ENCODE measurements at places on chromosomes 7 and 10. TPM values are rescaled to one million over a fixed set of nuclear protein-coding genes. Genes with fewer than 3 reads are reported as not detected.

DNA sequence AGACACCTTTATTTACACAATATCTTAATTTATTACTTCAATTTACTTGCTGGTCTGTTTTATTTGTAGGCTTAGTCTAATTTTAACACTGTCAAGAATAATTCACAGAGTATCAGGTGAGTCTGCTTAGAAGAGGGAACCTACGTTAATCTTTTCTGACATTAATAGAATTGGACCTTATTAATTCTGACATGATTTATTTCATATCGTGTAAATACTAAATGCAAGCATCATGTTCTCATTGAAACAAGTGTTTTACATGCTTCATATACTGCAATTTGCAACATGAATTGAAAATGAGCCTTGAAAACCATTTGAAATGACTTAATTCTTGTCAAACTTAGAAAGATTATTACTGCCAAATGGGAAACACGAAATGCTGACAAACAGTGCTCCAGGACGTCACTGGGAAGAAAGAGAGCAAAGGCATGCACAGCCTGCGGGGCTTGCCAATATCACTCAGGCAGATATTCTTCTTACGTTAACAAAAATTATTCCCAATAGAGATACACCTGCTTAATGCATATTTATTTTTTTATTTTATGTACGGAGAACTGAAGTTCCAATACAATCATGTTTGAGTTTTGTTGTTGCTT lies 282.0 kb upstream of the AKR1E2 start:
- DNase-seq, result no peak
- H3K27ac ChIP-seq, result no peak overlapping the region
- H3K4me3 ChIP-seq, result no peak overlapping the region
- H3K27me3 ChIP-seq, result peaks cover 17% of the 10 kb centered on the region

DNA sequence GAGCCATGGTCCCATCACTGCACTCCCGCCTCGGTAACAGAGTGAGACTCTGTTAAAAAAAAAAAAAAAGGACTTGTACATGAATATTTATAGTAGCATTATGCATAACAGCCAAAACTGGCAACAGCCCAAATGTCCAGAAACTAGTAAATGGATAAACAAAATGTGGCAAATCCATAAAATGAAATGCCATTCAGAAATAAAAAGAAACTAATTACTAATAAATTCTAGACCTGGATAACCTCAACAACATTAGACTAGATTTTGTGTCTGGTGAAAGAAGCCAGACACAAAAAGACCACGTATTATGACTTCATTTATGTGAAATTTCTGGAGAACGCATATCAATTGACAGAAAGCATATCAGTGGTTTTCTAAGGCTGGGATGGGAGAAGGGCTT lies 74.5 kb downstream of the HPSE2 start:
- no peaks in the 10 kb centered on the region for H3K36me3 ChIP-seq
- no peak overlapping the region for H3K27ac ChIP-seq

DNA sequence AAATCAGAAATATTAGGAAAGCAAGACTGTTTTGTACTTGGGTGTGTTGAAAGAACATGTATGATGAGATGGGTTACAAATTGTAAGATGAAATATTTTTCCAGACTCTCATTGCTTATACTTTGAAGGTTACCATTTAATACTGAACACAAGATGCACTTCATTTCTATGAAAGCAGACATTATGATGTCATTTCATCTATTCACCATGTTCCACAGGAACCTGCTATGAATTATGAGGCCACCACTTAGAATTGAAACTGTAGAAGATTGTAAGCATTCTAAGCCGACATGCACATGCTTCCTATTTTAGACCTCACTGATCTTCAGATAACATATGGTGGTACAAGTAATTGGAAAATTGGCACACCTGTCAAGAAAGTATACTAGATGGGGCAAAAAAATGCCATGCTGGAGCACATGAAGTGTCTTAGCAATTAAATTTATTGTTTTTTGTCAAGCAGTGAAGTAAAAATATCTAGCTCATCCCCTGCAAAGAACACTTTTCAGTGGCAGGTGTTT lies 195.0 kb downstream of the PHF14 start:
- no peaks in the 10 kb centered on the region for H3K27me3 ChIP-seq
- no peak for DNase-seq
- H3K4me1 ChIP-seq, result peaks cover 17% of the 10 kb centered on the region
- H3K27ac ChIP-seq, result no peak overlapping the region
- peaks cover 6% of the 10 kb centered on the region for H3K36me3 ChIP-seq

DNA sequence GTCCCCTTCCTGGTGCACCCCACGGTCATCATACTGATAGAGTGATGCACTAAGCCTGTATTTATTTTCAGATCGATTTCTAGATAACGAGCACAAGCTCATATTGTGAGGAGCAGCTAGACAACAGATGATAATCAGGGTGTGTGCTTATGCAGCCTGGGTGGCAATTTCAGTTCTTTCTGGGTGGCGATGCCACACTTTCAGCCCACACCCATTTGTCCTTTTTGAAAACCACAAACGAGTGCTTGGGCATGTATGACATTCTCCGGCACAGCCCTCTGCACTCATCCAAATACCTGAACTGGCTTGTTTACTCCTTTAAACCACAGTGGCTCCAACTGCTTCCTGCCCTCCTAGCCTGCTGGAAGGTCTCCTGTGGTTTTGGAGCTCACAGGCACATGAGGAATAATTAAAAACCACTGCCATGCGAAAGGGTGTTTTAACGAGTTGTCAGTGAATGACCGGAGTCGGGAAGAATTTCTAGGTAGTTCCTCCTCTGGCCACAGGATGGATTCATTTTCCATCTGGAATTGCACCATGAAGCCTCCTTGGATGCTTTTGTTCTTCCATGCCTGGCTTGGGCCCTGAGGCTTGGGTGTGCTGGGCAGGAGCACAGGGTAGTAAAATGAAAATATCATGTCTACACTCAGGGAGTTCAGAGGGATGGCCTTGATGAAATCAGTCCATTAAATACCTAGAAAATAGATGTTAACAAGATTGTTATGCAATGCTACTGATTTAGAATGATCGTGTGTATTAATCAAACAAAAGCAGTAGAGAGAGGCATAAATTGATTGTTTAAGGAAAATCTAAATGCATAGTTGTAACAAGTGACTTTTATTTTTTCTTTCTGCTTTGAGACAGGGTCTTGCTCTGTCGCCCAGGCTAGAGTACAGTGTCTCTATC lies 52.4 kb upstream of the ITGB1 start:
- H3K4me3 ChIP-seq, result no peak overlapping the region
- H3K4me1 ChIP-seq, result peaks cover 31% of the 10 kb centered on the region
- H3K27me3 ChIP-seq, result peaks cover 9% of the 10 kb centered on the region
- H3K36me3 ChIP-seq, result no peaks in the 10 kb centered on the region
- H3K27ac ChIP-seq, result no peak overlapping the region

GRCh38 chr7:78296644-78297371 lies 498.2 kb downstream of the PHTF2 start:
- no peaks in the 10 kb centered on the region for H3K27me3 ChIP-seq
- no peak overlapping the region for H3K4me3 ChIP-seq
- no peaks in the 10 kb centered on the region for H3K36me3 ChIP-seq
- no peak overlapping the region for H3K27ac ChIP-seq

DNA sequence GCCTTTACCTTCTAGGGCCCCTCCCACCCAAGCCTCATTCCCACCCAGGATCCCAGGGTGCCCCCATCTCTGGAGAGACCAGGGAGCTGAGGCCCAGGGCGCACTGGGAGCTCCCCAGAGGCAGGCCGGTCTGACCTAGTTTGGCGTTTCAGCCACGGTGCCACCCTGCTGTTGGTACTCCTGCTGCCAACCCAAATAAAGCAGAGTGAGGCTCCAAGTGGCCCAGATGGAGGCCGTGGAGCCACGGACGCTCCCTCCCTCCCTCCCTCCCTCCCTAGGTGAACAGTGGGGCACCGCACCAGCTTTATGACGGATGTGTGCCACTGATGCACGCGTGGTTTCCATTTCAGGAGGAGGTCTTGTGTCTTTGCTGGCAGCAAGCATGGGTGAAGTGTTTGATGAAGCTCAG lies 1.8 kb downstream of the INPP5A start:
- H3K27ac ChIP-seq, result peak overlapping the region; percentile 96
- peak overlapping the region; percentile 88 for H3K4me3 ChIP-seq
- H3K36me3 ChIP-seq, result peaks cover 9% of the 10 kb centered on the region
- no peaks in the 10 kb centered on the region for H3K27me3 ChIP-seq

GATA3 gene
- total RNA-seq, result 4.0 TPM

DNA sequence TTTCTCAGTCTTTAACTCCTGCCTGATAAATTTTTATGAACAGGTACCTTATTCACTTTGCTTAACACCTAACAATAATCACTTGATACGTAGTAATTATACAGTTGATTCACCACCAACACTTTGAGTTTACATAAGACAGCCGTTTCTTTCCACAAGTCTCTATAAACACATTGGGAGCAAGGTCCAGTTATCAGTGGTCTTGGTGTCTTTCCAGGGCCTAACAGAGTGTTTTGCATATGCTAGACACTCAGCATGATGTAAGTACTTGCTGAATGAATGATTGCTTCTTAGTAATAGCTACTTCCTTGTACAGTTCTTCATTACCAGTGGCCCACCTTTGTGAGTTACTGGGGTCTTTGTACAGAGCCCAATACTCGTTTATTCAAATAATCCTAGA lies 6.4 kb downstream of the CLDN12 start:
- H3K27ac ChIP-seq, result no peak overlapping the region
- H3K4me3 ChIP-seq, result no peak overlapping the region
- peaks cover 4% of the 10 kb centered on the region for H3K4me1 ChIP-seq
- no peaks in the 10 kb centered on the region for H3K27me3 ChIP-seq
- DNase-seq, result no peak

CAMK1D gene
- 11.3 TPM for total RNA-seq

- H3K27ac ChIP-seq, result no peak overlapping the region
- H3K4me3 ChIP-seq, result no peak overlapping the region
- peaks cover 5% of the 10 kb centered on the region for H3K4me1 ChIP-seq
- no peak for DNase-seq
- no peaks in the 10 kb centered on the region for H3K27me3 ChIP-seq
Observed at GRCh38 chr10:49830846-49831245, 68.7 kb upstream of the OGDHL start.

DNA sequence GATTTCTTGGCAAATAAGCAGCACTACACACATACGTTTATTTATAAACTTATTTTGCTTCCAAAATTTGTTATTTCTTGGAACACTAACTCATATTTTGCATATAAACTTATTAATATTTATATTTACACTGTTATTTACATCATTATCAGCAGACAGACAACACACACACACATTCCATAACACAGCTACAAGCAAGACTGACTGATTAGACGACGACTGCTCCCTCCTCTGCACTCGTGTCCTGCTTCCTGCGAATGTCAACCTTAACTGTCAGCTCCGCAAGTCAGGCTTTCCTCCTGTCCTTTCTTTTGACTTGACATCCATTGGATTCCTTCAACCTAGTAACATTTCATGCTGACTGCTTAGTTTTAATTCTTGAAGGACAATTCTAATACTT lies 96.6 kb downstream of the ATE1 start:
- no peak overlapping the region for H3K27ac ChIP-seq
- H3K36me3 ChIP-seq, result peaks cover 39% of the 10 kb centered on the region
- H3K4me3 ChIP-seq, result no peak overlapping the region
- no peak for DNase-seq

IL2RA gene
- 471 TPM for total RNA-seq

- peak overlapping the region; percentile 61 for H3K27ac ChIP-seq
- H3K4me3 ChIP-seq, result peak overlapping the region; percentile 74
- no peaks in the 10 kb centered on the region for H3K36me3 ChIP-seq
- peaks cover 34% of the 10 kb centered on the region for H3K4me1 ChIP-seq
- H3K27me3 ChIP-seq, result peaks cover 3% of the 10 kb centered on the region
Observed at GRCh38 chr7:39733881-39734632, 110.7 kb downstream of the RALA start.

OR2A7 gene
- total RNA-seq, result 1.6 TPM
